Stomach (tissue), 19 donors: ENCODE measurements at places on chromosomes 16 and 17. TPM values are rescaled to one million over a fixed set of nuclear protein-coding genes. Genes with fewer than 3 reads are reported as not detected.
A peak's percentile ranks its signal among the peaks of the same experiment; 100 is the strongest.

Gene SLC16A11
- total RNA-seq: not detected

DNA sequence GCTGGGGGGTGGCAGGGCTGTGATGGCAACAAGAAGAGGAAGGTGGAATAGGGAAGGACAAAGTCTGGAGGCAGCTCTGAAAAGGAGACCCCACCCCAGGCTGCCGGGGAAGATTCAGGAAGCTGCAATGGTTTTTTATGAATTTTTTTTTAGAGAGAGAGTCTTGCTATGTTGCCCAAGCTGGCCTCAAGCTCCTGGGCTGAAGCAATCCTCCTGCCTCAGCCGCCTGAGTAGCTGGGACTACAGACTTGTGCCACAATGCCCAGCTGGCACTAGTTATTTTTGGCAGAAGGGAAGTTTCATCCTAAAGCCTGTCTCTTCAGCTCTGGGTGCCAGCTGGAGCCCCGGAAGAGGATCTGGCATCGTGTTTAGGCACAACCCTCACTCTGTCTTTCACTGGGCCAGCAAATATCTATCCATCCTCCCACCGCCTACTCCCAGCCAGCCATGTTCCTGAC is 1.3 kb upstream of the CES3 start:
- no peak for DNase-seq

- DNase-seq: no peak
Measured at GRCh38 chr17:80883831-80884735, 107.6 kb upstream of the CHMP6 start.

- peak; percentile 61 for DNase-seq
Measured at GRCh38 chr16:83899272-83899897, 470 bp downstream of the MLYCD start.

Gene GAST
- total RNA-seq: not detected

DNA sequence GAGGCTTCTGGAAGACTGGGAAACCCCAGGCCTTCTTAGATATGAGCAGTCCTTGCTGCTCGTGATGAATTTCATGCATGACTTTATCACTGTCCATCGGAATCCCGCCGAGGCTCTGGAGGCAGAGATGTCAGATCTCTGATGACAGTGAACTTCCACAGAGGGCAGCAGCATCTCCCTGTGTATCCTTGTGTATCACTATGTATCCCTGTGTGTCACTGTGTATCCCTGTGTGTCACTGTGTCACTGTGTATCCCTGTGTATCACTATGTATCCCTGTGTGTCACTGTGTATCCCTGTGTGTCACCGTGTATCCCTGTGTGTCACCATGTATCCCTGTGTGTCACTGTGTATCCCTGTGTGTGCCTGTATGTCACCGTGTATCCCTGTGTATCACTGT is 160.2 kb upstream of the CHMP6 start:
- DNase-seq: no peak

- DNase-seq: no peak
Measured at GRCh38 chr17:82944990-82945389, 105.2 kb upstream of the ZNF750 start.

DNA sequence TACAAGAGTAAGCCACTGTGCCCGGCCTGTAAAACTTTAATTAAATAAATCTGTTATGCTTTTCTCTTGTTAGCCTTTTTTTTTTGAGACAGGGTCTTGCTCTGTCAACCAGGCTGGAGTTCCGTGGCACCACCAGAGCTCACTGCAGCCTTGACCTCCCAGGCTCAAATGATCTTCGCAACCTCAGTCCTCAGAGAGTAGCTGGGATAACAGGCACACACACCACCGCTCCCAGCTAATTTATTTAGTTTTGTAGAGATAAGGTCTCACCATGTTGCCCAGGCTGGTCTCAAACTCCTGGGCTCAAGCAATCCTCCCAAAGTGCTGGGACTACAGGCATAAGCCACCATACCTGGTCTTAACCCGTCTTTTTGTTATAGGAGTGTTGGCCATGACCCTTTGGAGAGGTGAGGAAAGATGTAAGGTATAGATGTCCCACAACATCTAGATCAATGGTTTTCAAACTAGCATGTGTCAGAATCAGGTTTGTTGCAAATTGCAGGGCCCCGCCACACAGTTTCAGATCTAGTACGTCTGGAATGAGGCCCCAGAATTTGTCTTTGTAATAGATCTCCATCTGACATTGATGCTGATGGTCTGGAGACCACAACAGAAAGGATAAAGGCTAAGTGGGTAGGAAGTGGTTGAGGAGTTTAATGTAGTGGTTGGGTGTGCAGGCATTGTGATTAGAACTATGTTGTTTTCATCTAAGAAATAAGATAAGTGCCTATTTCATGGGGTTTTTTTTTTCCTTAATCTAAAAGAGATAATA is 4.3 kb upstream of the GGA2 start:
- DNase-seq: no peak

DNA sequence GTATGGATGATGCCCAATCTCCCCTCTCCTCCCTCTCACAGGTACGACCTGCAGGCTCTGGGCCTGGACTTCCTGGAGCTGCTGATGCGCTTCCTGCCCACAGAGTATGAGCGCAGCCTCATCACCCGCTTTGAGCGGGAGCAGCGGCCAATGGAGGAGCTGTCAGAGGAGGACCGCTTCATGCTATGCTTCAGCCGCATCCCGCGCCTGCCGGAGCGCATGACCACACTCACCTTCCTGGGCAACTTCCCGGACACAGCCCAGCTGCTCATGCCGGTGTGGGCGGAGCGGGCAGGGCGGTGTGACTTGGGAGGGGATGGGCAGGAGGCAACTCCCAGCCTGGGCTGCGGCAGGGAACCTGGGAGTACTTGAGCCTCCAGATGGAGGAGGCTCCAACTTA is 18.1 kb downstream of the SPATA32 start:
- peak; percentile 80 for DNase-seq

GRCh38 chr17:44451016-44451627 is 52.1 kb downstream of the GPATCH8 start:
- no peak for DNase-seq

GRCh38 chr16:20695024-20695423 is 2.5 kb downstream of the ACSM1 start:
- no peak for DNase-seq

GRCh38 chr17:7590743-7591142 is 849 bp upstream of the SOX15 start:
- no peak for DNase-seq

DNA sequence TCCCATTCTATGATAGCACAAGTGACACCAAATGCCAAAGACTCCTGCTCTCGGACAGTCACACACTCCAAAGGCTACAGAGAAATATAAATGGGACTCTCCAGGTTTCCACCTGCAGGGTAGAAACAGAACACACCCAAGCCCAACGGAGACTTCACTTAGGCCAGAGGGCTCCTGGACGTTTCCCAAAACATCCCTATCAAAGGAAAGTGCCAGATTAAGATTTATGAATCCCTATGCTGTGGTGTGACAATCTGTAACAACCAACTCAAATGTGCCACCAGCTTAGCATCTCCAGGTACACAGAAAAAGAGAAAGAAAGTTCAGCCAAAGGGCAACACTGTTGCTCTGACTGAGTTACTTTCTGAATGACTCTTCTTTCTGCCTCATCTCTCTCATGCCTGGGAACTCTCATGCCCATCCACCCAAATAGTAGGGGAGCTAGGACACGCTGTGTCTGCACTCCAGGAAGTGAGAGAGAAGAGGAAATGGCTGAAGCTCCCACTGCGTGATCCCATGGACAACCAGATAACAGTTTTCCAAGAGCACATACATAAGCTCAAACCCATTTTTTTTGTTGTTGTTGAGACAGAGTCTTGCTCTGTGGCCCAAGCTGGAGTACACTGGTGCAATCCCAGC is 49.7 kb downstream of the SMG6 start:
- DNase-seq: no peak

Gene USP43
- total RNA-seq: 30.1 TPM

DNA sequence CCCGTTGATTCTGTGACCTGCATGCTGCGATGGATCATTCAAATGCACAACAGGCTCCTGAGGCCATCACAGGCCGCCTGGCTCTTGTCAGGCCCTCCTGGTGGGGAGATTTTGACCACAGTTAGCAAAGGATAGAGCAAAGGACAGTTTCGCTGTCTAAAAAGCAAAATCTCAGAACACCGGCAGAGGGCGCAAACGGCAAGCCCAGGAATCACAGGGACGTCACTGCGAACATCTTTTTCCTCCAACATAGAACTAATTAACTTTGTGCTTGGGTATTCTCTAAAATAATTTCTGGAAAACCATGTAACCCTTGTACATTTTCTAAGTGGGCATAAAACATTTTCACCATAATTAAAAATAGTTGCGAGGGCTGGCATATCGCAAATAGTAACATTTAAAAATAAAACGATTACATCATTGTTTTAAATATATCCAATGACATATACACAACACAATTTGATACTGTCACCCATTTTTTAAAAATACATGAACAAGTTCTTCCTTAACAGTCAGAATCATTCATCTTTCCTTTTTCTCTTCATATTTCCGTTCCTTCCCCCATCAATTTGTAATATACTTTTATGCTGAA is 19.7 kb upstream of the SLC47A1 start:
- peak; percentile 74 for DNase-seq

- no peak for DNase-seq
Measured at GRCh38 chr16:75042426-75043174, 43.8 kb downstream of the ZNRF1 start.

Gene MT1H
- total RNA-seq: not detected

DNA sequence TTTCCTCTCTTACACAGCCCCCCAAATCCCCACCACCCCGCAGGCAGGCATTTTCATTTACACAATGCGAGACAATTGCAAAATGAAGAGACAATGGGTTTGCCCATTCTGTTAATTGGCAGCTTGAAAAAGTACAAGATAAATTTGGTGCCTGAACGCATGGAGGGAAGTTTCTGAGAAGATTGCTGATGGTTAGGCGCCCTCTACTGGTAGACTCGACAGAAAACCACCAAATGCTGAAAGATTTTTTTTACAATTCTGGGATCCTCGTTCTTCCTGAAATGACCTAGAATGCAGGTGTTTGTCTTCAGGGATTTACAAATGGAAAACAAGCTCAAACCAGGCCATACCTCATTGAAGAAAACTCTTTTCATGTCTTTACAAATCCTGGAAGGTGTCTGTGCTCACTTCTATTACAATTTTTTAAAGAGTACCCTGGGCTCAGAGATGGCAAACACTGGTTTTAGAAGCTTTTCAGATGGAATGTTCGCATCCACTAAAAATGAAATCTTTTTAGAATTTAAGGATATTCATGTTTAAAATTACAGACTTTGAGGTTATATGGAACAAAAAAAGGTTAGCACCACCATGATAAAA is 338.5 kb downstream of the PMP22 start:
- DNase-seq: peak; percentile 87

DNA sequence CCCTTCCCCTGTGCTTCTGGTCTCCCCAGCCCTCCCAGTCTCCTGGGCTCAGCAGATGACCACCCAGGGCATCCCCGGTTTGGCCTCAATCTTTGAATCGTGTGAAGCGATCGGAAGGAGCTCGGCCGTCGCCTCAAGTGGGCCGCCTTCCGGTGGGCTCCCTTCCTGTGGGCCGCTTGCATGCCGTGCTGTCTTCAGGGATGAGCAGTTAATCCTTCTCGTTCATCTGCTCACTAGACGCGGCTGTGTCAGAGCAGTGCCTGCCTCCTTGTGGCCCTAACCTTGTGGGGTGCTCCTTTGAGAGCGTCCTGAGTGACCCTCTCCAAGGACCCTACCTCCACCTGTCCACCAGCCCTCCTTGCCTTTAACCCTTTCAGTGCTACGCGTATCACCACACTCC is 40.4 kb downstream of the BAIAP2 start:
- DNase-seq: no peak

Gene INCA1
- not detected for total RNA-seq

Gene NOXO1
- not detected for total RNA-seq

DNA sequence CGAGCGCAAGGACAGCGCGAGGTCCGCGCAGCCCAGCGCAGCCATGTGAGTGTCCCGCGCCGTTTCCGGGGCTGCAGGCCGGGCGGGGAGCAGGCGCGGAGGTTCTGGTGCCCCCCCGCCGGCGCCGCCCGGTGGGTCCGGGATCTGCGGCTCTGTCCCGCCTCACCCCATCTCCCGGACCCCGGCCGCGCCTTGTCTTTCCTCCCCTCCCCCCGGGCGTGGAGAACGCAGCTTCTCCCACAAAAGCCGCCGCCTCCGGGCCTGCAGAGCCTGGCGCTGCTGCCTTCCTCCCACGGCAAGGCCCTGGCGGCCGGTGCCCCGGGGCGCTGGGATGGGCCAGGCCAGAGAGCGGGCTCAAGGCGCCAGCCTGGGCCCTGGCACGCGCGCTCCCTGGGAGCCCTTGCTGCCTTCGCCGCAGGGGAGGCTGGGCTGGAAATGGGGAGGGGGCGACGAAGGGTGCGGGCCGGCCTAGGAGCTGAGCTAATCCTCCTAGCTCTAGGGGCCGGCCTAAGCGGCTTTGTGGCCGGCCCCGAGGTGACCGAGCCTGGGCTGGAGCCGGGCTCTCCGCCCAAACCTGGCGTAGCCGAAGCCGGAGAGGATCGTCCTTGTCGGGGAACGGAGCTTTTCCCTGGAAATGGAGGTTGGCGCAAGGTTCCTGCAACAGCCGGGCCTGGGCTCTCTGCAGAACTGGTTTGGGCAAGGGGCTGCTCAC is 397 bp downstream of the RIPOR1 start:
- DNase-seq: peak; percentile 73

DNA sequence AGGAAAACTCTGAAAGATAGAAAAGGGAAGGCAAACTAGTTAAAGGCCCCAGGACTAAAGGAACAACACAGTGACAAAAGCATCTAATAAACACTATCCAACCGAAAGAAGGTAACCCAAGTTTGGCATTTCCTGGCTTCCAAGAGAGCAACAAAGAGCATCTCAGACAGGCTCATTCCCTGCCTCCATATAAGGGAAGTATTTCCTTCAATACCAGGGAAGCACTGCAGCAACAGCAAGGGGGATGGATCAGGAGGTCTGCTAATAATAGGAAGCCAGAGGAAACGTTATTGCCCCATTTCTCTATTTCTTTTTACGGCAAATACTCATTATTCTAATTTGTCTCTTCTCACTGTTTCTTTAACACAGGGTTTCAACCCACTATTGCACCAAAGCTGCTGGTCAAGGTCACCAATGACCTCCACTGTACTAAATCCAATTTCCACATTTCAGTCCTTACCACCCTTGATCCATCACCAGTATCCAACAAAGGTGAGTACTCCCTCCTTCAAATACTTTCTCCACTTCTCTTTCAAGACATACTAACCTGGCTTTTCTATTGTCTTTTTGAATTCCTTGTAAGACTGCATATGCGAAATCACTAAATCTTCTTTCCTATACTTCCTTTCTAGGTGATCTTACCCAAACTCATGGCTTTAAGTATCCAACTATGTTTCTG is 86.1 kb downstream of the KANSL1 start:
- no peak for DNase-seq

Gene ST6GALNAC1
- total RNA-seq: 41.1 TPM

Gene IKZF3
- 3.1 TPM for total RNA-seq

- DNase-seq: no peak
Measured at GRCh38 chr17:48392857-48393256, 37.2 kb downstream of the SKAP1 start.

Gene NDE1
- 89.3 TPM for total RNA-seq

- DNase-seq: no peak
Measured at GRCh38 chr16:88415713-88416323, 33.1 kb downstream of the ZNF469 start.
